ENCODE measurements at places on chromosomes 16 and 17.

GRCh38 chr17:57557834-57558681 is 187.0 kb downstream of the CCDC182 start:
- no peak for DNase-seq

DNA sequence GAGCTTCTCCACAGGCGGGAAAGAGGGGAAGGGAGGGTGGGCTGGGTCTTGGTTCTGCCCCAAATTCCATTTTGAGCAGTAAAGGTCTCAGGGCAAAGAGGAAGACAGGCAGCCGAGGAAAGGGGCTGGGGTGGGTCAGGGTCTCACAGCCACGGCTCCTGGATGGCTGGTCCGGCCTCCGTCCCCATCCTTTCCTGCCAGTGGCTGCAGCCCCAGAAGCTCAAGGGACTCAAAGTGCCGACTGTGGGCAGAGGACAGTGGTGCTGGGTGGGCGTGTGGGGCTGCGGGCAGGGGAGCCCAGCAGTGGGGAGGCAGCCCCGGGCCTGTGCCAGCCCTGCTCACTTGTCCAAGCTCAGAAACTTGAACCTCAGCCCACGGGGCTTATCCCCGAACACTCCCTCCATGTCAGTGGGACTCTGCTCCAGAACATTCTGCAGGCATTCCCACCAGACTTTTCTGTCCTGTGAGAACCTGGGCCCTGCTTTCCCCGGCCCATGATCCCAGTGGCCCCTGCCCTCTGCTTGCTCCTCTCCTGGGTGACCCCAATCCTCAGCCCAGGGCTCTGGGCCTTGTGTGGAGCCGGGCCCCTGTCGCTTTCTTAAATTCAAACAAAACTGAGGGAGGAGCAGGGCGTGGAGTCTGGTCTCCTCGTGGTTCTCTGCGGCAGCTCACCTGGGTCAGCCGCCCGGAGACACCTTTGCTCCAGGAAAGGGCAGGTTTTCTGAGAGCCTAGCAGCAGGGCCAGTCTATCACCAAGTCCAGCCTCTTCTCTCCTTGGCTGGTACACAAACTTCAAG is 117.8 kb upstream of the METRNL start:
- DNase-seq: no peak

DNA sequence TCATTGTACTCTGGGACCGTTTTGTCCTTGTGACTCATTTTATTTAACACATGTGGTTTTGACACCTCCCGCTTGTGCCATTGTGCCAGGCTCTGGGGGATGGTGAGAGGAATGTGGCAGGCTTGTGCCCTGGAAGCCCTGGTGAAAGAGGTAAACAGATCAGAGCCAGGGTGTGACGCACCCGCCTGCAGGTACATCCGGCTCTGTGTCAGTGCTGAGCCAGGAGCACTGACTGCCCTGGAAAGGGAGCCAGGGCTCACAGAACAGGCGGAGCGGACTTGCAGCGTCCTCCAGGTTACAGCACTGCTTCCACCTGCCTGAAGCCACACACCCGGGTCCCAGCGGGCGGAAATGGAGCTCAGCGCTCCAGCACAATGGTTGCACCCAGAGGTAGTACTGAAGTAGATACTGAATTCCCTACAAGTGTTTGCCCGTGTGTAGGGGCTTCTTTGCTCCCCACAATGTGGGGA is 30.6 kb downstream of the CDRT15 start:
- no peak for DNase-seq

- DNase-seq: no peak
Observed at GRCh38 chr17:80790021-80790765, 201.4 kb upstream of the CHMP6 start.

DNA sequence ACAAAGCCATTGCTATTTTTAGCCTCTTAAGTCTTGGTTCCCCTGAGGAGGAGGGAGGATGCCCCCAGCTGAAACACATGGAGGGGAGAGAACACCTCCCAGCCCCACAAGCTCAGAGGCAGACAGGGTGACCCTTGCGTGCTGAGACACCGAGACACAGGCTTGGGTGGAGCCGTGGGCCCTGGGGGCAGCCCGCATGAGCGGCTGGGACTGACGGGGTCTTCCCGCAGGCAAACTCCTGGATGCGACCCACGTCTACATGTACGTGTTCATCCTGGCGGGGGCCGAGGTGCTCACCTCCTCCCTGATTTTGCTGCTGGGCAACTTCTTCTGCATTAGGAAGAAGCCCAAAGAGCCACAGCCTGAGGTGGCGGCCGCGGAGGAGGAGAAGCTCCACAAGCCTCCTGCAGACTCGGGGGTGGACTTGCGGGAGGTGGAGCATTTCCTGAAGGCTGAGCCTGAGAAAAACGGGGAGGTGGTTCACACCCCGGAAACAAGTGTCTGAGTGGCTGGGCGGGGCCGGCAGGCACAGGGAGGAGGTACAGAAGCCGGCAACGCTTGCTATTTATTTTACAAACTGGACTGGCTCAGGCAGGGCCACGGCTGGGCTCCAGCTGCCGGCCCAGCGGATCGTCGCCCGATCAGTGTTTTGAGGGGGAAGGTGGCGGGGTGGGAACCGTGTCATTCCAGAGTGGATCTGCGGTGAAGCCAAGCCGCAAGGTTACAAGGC is 9.8 kb downstream of the SLC16A3 start:
- no peak for DNase-seq

DNA sequence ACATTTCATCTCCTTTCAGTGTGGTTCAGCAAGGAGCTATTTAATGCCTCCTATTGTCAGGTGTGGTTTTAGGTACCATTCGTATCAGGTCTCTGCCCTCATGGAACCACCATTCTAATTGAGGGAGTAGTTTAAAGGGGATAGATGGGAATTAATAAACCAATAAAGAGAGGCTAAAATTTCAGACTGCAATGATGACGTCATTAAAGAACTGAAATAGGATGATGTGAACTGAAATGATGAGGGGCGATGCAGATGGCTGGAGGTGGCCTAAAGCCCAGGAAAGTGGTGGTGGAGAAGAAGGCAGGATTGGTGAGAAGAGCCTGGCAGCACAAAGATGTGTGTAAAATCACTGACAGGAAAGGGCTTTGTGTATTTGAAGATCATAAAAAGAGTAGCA is 148.9 kb upstream of the RBFOX1 start:
- DNase-seq: no peak

DNA sequence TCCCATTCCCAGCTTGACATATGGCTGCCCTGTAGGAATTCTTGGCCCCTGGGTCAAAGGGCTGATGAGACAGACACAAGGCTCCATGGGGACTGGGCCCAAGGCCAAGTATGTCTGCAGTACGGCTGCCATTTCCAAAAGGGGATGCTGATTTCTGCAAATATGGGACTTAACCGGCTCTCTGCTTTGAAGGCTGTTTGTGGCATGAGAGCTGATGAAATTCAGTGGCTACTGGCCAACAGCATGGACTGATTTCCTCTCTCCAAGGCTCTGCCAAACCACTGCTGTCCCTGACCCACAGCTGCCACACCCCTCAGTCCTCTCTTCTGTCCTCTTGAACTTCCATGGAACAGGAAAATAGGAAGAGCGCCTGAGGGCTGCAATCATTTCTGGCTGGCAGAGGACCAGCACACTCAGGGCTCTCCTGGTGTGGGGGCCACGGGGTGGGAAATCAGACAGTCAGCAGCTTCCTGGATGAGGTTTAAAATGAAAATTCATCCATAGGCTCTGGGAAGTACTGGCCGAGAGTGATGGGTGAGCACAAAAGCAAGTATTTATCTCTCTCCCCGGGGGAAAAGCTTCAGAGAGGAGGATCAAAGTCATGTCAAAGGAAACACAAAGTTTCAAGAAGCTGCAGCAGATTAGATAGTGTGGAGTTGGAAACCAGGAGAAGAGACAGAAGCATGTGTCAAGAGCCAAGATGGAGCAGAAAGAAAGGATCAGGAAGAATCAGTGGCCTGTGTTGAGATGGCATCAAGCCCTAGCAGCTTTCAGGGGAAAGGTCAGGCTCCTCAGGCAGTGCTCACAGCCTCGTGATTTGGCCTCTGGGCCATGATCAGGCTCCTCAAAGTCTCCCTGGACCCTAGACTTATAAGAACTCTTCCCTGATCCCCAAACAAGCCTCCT is 64.1 kb upstream of the SREBF1 start:
- peak; percentile 16 for DNase-seq

DNA sequence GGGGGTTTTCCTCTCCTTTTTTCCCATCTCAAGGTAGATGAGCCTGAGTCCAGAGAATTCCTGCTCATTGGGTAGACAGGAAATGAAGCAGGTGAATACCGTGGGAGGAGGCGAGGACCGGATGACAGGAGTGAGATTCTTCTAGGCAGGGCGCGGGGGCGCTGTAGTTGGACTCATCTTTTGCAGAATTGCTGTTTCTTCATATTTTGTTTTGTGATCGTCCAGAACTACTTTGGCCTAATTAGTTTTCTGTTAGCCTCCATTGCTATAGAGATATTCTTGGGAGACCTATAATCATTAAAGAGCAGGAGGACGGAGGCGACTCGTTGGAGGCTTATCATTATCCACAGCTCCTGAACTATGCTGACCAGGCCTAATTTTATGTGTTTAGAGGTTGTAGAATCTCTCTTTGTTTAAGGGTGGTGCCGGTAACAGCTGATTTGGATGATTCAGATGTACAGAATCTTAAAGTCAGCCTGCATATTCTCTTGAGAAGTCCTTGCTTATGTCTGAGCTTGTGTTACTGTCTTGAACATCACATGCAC is 650 bp downstream of the ATP6V0A1 start:
- DNase-seq: peak; percentile 56

GRCh38 chr16:47377154-47377553 is 83.7 kb downstream of the ITFG1 start:
- DNase-seq: no peak

DNA sequence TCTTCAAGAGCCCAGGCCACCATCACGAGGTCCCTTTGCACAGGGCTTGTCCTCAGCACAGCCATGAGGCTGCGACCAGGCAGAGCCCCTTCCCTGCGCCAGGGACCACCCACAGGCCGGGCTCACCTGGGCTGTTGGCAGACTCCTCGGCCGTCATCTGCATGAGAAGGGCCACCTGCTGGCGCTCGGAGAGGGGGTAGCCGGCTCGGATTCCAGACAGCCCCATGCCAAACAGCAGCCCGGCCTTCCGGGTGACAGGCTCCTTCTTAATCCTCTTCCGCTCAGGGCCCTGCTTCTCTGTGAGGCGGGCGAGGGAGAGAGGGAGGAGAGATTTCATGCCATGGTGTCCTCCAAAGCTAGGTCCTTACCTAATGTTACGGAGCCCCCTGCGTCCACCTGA is 73.4 kb downstream of the ZNF778 start:
- DNase-seq: no peak

DNA sequence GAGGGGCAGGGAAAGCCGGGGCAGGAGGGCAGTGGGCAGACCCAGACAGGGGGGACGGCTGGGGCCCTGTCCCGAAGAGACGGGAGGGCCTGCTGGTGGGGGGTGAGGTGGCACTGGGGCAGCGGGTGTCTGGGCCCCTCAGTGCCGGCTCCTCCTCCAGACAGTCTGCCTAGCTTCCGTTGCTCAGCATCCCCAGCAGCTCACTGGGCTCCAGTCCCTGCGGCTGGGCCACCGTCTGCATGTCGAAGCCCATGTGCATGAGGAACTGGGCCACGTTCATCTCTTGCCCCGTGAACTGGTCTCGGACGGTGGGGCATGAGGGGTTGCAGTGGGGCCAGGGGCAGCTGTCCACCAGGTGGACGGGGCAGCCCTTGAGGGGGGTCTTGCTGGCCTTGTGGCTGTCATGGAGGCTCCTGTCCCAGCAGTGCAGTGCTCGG is 5.8 kb upstream of the MYADML2 start:
- no peak for DNase-seq

DNA sequence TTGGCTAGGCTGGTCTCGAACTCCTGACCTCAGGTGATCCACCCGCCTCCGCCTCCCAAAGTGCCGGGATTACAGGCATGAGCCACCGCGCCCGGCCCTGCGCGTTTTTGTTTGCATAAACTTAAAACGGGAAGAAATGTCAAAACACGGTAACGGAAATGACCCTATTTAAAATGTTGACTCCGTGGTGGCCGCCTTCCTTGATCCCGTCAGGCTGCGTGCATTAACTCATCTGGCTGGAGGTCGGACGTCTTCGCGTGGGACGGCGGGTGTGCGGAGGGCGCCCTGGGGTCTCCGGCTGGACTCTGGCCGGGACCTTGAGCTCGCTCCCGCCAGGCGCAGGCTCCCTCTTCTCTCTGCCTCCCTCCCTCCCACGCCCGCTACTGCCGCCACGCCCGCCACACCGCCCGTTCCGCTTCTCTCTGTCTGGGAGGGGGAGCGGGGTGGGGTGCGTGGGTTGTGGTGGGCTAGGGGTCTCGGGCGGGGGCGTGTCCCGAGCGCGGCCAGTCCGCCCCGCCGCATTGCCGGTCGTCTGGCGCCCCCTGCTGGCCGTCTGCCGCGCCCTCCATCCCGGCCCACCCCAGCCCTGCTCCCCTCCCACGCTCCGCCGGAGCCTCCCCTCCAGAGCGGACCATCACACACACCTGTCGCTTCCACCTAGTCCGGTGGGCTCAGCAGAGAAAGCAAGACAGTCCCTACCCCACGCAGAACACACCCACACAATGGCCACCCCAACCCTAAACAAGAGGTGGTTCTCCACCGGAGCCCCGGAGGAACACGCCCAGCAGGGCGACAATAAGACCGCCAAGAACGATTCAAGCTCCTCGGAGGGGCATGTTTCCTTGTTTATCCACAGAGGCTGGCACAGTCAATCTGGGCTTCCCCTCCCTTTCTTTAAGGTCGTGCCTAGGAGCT is 1.2 kb upstream of the CCDC42 start:
- no peak for DNase-seq

DNA sequence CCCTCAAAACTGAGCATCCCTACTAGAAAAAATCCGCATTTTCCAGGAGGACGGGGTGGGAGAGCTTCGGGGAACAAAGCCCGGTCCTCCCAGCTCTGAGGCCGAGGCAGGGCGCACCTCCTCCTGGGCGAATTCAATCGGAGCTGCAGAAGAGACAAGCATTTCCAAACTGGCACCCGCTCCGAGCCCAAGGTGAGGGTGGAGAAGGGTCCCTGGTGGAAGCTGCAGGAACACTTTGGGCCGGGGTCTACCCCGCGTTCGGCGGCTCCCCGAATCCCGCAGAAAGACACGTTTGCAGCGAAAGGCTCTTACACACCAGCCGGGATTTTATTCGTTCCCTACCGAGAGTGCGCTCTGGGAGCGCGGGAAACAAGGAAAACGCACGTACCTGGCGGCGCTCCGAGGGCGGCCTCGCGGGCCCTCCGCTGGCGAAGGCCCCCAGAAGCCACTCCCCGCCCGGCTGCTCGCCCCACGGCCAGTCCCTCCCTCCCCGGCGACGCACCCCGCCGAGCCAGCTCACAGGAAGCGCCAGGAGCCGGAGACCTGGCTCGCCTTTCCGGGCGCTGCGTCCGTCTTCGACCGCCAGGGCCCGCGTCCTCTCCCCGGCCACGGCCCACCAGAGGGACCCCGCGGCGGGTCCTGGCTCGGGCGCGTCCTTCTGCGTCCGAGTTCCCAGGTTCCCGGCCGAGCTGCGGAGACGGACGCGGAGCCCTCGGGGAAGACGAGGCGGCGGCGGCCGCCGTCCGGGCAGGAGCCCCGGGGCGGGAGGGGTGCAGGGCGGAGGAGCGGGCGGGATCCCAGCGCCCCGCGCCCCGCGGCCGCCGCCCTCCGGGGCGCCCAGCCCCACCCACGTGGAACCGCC is 49.8 kb upstream of the BAHCC1 start:
- peak; percentile 47 for DNase-seq
